SW 1271 (cell line): ENCODE measurements at places on chromosomes 2 and 18.

- DNase-seq, result no peak
Measured at GRCh38 chr2:222941510-222942032, 80.7 kb downstream of the ACSL3 start.

- DNase-seq, result no peak
Measured at GRCh38 chr2:39468579-39469451, 31.7 kb upstream of the MAP4K3 start.

DNA sequence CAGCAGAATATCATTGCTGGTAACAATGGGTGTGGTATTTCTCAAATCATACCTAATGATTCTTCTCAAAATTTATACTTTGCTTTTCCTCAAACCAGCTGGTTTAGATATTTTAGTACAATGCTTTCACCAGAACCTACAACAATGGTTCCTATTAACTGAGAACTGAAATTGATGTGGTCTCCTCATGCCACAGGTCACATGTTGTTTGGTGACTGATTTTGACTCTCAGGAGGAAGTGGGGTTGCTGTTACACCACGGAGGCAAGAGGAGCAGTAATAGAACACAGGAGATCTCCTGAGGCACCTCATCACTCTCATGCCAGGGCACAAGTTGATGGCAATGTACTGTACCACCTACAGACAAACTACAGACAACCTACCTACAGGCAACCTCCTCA, 3.0 kb upstream of the CEP68 start:
- DNase-seq, result no peak

- DNase-seq, result no peak
Measured at GRCh38 chr2:169746240-169746639, 12.6 kb downstream of the KLHL23 start.

GRCh38 chr2:200713704-200714064, 98.0 kb upstream of the BZW1 start:
- DNase-seq, result no peak

DNA sequence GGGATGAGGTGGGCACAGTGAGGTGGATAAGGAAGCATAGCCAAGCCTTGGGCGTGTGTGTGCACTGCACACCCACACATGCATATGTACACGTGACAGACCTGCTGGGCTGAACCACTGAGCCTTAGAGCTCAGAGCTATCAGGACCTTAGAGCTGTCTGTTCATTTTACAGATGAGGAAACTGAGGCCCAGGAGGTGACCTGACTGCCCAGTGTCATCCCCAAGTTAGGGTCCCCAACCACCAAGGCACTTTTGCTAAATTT, 8.2 kb upstream of the SNED1 start:
- no peak for DNase-seq

- DNase-seq, result no peak
Measured at GRCh38 chr2:18664421-18664820, 75.1 kb upstream of the NT5C1B start.

GRCh38 chr2:128354726-128355470, 36.2 kb upstream of the HS6ST1 start:
- DNase-seq, result no peak

DNA sequence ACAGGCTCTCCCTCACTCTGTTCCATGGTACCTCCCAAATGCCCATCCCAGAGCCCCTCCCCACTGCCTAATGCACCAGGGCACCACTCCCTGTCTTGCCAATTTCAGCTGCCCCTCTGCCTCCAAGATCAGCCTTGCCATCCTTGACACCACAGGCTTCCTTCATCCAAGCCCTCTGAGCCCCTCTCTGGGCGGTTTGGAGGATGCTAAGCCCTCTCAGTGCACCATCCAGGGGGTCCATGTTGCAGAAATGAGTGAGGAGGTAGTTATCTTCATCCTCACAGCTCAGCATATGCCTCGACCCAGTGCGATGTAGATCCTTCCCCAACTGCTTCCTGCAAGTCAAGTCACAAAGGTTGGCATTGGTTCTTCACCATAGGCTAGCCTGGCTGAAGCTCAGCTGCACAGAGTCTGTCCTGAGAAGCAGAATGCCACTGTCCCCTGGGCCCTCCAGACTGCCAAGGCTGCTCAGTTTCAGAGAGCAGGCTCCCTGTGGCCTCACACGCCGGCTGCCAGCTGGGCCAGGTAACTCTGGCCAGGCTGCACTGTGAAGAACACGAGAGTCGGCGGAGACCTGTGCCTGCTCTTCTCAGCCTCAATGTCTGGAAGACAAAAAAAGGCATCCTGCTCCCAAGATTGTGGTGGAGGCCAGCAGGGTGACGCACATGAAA, 9.9 kb upstream of the MAP3K2 start:
- DNase-seq, result no peak

DNA sequence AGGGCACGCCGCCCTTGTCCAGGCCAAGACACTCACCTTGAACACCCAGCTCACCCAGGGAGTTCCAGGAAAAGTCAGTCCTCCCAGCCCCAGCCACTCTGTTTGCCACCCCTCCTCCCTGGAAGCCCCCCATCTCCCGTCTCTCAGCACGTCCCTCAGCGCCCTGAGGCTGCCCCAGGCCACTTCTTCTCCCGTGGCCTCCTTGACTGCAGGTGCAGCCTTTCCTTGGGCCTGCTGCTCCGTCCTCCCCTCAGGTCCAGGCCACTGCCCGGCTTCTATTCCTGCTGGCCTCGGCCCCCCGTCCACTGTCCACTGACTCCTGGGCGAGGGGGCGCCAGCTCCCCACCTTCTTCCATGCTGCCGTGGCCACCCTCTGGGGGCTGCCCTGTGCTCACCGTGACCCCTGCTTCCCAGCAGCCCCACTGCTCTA, 239.1 kb downstream of the HDAC4 start:
- DNase-seq, result no peak

- DNase-seq, result no peak
Measured at GRCh38 chr2:234467289-234467688, 29.6 kb downstream of the ARL4C start.

GRCh38 chr18:6370886-6371635, 43.6 kb downstream of the L3MBTL4 start:
- DNase-seq, result no peak

GRCh38 chr2:185384822-185385560, 353.6 kb upstream of the FSIP2 start:
- no peak for DNase-seq

DNA sequence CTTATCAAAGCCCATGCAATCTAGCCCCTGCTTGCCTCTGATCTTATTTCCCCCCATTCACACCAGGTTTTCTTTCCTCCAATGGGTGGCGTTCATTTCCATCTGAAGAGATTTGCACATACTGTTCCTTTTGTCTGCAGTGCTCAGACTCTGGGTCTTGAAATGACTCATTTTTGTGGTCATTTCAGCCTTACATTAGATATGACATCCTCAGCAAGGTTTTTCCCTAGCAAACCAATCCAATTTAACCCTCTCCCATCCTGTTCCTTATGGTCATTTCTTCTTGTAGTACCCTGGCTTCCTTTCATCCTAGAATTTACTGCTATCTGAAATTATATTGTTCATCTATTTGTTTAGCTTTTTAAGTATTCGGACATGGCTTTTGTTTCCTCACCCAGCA, 42.5 kb upstream of the SCN1A start:
- no peak for DNase-seq

DNA sequence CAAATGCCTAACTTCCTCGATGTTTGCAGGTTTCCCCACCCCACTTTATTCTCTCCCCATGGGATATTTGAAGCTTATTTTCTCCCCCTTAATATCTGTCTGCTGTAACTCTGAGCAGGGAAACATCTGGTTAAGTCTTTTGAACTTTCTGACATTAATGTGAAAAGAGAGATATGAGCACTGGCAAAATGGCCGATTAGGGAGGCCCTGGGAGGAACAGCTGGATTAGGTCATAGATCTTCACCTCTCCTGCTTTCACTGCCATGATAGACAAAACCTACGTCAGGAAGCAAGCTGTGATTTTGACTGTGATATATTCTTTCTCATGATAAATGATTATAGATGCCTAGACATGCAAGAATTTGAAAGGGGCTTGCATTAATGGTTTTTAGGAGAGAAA, 43.6 kb downstream of the LYPD6B start:
- no peak for DNase-seq

DNA sequence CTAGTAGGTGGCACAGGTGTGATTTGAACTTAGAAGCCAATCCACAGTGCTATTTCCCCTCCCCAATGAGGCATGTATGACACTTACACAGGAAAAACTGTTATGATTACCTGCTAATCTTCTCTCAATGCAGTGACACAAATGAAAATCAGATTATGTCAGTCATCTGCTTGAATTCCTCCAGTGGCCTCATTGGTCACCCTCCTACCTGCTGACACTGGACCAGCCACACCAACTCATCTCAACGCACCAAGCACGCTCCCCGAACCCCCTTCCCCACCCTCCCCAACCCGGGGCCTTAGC, 82.2 kb upstream of the SEC11C start:
- no peak for DNase-seq

DNA sequence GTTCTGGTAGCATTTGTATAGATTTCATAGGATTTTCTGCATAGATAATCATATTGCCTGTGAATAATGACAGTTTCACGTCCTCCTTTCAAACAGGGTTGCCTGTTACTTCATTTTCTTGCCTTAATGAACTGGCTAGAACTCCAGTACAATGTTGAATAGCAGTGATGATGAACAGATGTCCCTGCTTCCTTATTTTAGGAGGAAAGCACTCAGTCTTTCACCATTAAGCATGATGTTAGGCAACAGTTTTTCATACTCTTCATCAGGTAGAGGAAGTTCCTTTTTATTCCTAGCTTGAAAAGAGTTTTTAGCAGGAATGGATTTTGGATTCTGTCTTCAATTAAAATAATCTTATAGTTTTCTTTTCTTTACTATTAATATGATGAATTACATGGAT, 39.7 kb downstream of the C2orf76 start:
- no peak for DNase-seq

- DNase-seq, result no peak
Measured at GRCh38 chr2:51084750-51085149, 52.8 kb upstream of the NRXN1 start.

DNA sequence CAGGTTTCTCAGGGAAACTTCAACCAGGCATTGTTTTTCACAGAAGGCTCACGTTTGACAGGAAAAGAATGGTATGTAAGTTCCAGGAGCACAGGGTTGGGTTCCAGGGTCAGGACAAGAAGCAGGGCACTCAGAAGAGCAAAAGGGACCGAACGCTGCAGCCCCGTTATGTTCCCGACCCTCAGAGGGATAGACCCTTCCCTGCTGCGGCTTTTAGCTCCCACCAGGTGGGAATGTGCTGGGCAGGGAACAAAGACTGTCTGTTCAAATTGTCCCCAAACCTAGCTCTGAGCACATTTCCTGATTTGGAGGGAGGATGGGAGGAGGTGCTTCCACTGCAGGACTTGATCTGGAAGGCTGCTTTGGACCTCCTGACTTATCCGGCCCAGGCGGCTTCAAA, 130.1 kb downstream of the RAB3GAP1 start:
- DNase-seq, result no peak

- DNase-seq, result peak; percentile 76
Measured at GRCh38 chr2:18829251-18829902, 240.0 kb upstream of the NT5C1B start.

DNA sequence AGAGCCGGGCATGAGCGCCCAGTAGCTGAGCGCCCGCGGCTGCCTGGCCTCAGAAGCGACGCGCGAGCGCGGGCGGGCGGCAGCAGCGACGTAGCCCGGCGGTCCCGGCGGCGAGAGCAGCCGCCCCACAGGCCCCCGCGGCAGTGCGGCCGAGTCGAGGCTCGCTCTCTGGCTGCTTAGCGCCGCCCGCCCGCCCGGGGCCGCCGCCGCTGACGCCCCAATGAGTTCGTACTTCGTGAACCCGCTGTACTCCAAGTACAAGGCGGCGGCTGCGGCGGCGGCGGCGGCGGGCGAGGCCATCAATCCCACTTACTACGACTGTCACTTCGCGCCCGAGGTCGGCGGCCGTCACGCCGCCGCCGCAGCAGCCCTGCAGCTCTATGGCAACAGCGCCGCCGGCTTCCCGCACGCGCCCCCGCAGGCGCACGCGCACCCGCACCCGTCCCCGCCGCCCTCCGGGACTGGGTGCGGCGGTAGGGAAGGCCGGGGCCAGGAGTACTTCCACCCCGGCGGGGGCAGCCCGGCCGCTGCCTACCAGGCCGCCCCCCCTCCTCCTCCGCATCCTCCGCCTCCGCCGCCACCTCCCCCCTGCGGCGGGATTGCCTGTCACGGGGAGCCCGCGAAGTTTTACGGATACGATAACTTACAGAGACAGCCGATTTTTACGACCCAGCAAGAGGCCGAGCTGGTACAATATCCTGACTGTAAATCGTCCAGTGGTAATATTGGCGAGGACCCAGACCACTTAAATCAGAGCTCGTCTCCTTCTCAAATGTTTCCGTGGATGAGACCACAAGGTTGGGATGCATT, 847 bp downstream of the HOXD8 start:
- peak; percentile 50 for DNase-seq

DNA sequence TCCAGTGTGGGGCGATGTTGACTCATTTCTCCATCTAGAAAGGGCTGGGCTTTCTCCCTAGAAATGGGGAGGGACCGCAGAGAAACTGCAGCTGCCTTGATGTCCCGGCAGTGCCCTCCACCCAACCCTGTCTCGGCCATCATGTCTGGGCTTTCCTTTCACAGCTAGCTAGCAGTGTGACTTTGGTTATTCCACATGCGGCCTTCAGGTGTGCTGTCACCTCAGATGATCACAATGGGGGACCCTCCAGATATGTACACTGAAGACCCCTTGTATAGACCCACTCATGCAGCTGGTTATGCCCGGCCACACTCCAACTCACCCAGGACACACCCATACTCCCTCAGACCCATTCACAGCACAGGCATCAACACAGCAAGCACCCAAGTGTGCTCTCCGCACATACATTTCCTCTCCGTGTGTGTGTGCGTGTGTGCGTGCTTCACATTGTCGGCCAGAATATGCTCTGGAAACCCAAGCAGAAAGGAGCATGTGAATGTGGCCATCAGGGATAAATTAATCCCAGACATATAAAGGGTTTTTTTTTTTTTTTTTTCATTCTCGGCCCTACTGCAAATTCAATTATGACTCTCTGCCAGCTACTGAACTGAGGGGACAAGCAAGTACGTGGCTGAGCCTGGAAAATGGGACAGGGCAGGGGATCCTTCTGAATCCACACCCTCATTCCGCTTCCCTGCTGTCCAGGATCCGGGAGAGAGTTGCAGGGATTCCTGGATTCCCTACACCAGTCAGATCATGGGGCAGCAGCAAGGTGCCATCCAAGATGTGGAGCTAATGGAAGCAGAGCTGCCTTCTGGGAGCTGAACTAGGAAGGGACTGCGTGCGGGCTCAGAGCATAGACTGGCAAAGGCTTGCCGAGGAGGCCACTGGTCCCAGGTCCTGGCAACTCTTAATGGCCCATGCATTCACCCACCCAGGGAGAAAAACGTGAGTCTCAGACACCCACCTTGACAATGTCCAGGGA, 240.2 kb downstream of the DYSF start:
- DNase-seq, result no peak

GRCh38 chr2:240418311-240418710, 17.2 kb upstream of the GPC1 start:
- DNase-seq, result no peak

DNA sequence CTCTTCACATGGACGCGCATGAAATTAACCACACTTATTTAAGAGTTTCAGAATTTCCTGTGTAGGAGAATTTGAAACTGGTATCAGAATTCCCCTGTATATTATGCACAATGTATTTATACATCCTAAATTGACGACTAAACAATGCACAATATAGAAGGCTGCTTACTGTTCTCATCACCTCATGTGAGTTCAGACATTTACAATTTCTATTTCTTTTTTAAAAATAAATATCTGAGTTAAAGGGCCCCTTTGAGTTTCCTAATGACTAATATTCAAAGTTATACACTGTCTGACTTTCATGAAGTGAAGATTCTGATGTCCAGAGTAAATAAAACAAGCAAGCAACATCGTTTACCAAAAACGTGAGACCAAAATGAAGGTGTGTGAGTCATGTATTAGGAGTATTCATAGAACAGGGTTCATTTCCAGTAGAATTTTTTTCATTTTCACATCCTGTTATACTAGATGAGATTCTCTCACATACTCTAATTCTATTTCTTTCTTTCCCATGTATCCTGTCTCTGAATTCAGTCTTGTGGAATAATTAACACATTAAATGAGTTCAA, 406.2 kb downstream of the NUP35 start:
- no peak for DNase-seq
